ENCODE measurements at places on chromosomes 5 and 9.

GRCh38 chr5:73022471-73023169, 66.8 kb downstream of the FCHO2 start:
- DNase-seq: no peak

GRCh38 chr5:17401470-17402288, 96.4 kb upstream of the TAF11L2 start:
- no peak for DNase-seq

GRCh38 chr9:114953959-114954358, 23.6 kb upstream of the TNFSF8 start:
- DNase-seq: peak; percentile 88

GRCh38 chr9:96618209-96619123, 1.2 kb downstream of the CDC14B start:
- no peak for DNase-seq

DNA sequence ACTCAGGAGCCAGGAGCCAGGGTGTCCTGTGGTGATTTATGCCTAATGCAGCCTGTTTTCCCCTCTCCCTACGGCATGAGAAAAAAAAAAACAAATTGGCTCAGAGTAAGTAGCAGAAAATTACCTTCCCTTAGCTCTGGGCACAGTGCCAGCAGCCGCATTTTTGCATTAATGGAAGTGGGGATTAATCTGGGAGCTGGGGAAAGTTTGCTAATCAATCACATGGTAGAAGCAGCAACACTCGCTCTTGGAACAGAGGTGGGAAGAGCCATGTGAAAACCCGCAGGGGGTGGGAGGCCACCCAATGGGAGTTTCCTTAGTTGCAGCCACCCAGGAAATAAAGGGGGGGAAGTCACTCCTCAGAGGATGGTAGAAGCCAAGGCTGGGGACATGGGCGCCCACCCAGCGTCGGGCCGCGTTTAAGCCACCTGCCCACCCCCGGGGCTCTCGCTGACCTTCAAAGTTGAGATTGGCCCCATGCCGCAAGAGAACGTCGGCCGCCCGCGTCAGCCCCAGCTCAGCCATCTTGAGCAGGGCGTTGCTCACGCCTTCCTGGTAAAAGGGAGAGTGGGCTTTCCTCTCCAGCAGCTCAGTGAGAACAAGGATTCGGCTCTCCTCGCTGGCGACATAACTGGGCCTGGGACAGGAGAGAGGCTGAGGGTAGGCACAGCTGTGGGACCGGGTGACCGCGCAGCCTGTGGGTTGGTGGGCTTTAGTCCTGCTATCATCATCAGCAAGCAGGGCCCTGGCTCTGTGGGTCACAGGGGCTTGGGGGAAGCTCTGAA, 1.7 kb downstream of the ASB6 start:
- DNase-seq: no peak

GRCh38 chr5:52804981-52805380, 17.3 kb downstream of the ITGA1 start:
- peak; percentile 11 for DNase-seq

- DNase-seq: no peak
These were observed 4.2 kb upstream of the IRX2 start for GRCh38 chr5:2755681-2756171.

DNA sequence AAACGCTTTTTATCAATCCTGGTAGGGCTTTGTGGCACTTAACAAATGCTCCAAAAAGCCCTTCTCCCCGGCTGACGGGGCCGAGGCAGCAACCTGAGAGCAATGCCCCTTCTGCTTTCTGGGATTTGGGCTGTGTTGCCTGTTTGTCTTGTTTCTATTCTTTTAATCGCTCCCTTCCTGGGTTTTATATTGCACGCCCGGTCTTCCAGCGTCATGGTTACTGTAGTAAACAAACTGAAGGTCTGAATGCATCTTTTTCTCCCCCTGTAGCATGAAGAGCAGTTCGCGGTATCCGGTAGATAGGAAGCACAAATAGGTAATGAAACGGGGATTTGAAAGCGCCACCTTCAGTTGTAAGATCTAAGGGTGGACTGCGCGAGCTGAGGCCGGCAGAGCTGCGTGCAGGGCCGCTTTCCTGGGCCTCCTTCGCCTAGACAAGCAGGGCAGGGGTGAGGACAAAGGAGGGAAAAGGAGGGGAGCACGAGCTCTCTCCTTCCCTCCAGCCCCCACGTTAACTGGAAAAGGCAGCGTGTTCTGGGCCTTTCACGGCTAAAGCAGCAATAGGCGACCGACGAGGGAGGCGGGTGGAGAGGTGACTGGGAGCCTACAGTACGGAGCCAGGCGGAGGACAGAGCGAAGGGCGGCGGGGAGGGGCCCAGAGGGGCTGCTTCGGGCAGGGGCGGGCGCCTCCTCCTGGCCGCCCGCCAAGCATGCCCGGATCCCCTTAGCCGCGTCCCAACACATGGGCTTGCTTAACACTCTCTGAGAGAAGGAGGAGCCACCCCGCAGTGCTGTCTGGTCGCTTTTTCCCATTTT, 49.3 kb upstream of the ZNF366 start:
- DNase-seq: peak; percentile 52

DNA sequence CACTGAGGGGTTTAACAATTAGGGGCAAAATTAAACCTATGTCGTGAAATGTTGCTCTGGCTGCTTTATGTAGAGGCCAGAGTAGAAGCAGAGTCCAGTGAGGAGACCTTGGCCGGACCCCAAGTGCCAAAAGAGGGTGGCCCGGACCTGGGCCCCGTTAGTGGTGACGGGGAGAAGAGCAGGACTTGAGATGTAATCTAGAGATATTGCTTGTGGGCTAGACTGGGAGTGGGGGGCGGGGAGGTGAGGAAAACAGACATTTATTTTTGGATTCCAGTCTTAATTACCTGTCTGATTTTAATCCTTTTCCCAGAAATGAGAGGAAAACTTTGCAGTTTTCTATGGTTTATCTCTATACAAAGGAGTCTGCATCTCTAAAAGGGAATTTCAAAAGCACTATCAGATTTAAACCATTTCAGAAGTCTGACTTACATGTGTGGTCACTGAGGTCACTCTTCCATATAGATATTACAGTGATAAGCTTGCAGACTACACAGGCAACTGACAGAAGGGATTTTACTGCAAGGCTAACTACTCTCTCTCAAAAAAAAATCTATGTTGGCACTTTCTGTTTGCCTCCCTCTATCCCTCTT, 108.1 kb downstream of the MED27 start:
- no peak for DNase-seq

DNA sequence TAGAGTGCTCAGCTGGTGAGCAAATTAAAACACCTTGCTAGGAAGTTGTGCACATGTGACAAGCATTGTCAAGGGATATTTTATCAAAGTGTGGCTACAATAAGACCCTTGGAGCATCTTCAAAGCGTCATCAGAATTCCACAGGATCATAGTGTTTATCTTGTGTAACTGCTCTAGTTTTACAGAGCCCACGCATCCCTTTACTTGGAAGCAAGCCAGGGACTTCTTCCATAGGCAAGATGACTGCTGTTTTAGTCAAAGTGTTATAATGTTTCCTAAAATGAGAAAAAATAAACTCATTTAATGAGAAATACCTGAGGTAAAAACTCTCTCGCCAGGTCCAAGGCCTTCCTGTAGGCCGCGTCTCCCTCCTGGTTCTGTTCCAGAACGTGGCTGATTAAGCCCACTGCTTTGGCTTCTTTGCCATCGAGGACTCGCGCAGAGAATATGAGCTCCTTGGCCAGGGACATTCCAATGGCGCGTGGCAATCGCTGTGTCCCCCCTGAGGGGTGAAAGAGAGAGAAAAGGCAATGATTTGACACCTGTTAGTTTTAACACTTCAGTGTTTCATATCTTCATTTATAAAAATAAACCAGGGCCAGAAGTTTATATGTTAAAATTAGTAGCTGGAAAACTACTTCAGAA, 141.1 kb downstream of the AUH start:
- no peak for DNase-seq

DNA sequence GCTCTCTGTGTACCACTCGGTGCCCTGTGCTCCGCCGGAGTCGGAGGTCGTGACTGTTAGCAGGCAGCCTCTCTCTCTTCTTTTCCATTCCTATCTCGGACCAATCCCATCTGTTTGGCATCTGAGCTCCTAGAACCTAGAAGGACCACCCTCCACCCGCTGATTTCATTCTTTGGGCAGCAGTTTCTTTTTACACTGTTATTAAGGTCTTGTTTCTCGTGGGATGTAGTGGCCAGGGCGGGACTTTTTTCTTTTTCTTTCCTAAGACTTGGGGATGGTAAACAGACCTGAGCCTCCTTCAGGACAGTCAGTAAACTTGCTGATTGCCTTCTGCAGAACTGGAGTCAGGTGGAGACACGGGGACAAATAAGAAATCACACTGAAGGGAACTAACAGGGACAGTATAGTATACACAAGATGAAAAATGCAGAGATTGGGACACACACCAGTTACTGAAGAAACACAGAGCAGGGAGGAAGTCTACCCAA, 500 bp downstream of the URM1 start:
- no peak for DNase-seq

DNA sequence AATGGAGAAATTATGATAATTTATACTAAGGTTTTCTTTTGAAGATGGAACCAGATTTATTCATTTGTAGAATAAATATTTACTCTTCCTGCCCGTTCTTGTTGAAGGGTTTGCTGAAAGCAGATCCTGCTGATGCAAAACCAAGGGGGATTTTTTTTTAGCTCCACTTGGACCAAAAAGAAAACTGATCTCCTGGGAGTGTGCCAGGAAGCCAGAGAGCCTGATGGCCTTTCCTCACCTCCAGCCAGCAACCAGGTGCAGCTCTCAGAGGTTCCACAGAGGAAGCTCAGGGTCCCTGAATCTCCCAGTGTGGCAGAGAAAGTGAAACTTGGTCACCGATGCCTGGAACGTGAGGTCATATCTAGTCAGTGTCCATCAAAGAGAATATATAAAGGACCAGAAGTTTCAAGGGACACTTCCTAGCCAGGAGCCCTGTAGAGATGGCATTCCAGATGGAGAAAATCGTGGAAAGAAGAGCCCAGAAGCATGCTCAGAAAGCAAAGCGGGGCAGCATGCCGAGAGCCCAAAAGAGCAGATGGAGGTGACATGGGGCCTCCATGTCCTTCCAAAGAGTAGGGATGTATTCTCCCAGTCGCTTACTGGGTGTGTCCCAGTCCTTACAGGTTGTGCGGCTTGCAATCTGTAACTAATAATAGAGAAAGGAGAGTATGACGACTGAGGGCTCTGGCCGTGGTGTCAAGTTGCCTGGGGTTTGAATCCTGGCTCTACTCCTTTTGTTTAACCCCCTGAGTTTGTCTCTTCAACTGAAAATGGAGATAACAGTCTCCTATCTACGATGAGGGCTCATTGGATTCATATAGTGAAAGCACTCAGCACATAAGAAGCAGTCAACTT, 12.2 kb downstream of the AFAP1L1 start:
- no peak for DNase-seq
